CD4-positive, alpha-beta T cell treated with Interleukin-6 at 100 ng/mL for 8 hours (primary cell): ENCODE measurements at places on chromosomes 7 and 10.

DNA sequence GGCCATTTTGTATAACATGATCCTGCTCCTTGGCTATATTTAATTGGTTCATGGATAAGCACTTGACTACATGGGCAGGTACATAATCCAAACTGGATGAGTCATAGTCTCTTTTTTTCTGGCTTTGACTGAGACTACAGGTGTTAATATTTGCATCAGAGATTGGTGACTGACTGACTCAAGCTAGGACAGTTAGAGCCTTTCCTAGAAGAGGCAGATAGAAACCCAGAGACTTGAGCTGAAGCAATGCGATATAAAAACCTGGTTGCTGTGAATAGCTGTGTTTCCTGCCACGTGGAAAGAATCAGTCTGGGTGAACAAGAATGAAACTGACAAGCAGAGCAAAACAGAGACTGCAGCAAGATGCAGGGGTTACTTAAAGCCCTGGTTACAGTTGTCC, 81.0 kb downstream of the SAMD9 start:
- no peak for DNase-seq

DNA sequence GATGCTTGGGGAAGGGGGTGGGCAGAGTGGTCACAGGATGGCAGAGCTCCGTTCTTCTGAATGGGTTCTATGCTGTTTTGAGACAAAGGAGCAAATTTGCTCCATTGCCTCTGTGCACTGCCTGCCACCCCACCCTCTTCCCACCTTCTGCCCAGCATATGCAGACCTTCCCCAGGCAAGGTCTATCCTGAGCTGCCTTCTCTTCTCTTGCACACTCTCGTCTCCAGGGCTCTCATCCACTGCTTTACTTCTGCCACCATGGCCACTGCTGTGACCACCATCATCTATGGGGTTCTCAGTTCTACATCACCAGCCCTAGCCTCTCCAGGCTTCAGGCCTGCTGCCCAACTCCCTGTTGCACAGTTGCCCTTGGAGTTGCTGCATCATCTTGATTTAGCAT, 230.4 kb downstream of the TMEM178B start:
- DNase-seq, result no peak

DNA sequence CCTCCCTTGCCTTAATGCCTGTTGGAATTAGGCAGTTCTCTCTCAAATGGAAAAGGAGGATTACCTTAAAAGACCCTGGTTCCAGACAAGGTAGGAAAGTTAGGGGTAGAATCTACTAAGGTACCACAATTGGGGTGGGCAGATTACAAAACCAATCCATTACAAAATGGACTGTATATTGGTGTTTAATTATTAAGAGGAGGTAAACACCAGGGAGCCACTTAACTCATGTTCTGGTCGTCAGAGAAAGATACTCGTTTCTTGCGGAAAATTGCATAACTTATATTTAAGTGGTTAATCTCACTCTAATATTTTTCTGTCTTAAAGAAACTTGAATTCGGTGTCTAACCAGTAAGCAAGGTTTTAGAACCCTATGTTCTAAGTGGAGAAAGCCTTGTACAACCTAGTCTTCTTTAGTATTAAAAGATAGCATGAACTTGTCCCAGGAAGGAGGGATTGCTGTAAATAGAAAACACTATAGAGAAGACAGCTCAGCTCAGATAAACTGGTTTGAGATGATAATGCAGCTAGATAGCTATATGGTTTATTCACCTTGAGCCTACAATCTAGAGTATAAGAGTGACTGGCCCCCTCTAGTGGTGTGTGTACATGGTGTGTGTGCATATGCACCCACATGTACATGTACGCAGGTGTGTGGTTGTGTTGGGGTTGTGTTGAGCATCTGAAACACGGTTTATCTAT, 58.0 kb upstream of the STRIP2 start:
- peak; percentile 45 for DNase-seq

DNA sequence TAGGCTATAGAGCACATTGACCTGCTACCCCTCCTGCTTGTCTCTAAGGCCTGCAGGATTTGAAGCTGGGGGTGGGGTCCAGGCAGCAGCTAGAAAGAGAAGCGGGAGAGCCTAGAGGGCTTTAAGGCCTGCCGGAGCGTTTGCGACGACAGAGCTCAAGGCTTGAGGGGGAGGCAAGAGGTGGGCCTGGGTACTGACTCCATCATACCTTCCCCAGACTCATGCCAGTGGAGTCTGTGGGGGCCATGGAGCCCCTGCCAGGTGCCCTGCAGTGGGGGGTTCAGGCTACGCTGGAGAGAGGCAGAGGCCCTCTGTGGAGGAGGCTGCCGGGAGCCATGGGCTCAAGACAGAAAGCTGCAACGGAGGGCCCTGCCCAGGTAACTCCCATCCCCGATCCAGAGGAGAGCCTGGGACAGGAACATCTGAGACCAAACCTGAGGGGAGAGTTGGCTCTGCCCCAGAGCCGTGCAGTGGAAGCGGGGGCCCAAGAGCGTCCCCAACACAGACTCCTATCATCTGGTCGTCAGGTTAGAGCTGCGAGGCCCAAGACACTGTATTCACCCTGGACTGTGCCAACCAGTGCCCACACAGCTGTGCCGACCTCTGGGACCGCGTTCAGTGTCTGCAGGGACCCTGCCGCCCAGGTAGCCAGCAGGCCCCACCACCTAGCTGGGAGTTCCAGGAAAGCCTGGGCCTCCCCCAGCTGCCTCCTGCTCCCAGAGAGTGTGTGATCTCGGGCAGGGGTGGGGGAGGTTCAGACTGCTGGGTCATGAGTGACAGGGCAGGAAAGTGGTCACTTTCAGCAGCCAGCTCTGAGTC, 13.2 kb upstream of the ZNF862 start:
- no peak for DNase-seq

GRCh38 chr7:105691680-105692564, 110.6 kb upstream of the EFCAB10 start:
- peak; percentile 83 for DNase-seq

GRCh38 chr7:34062826-34063225, 157.5 kb downstream of the BMPER start:
- no peak for DNase-seq

DNA sequence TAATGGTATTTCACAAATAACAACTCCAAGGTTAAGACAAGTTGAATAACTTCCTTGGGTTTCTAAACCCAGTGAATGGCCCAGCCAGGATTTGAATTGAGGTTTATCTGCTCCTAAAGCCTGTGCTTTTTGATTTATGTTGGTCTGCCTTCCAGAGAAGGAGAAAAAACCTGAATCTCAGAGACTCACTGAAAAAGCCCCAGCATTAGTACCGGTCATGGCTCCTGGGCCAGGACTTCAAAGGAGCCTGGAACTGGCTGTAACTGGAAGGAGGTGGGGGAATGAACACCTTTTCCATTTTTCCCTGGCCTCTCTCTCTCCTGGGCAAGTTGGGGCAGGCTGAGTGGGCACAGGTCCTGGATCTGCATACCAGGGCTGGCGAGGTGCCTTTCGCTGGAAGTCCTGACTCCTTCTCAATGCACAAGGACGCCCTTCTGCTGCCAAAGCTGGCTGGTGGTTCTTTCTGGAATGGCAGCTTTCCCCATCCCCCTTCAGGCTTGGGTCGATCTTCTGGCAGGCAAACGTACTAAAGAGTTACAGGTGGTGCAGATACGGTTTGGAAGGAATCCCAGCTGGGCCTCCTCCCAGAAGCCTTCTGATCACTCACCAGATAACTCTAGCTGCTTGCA, 268.2 kb downstream of the PTEN start:
- no peak for DNase-seq

DNA sequence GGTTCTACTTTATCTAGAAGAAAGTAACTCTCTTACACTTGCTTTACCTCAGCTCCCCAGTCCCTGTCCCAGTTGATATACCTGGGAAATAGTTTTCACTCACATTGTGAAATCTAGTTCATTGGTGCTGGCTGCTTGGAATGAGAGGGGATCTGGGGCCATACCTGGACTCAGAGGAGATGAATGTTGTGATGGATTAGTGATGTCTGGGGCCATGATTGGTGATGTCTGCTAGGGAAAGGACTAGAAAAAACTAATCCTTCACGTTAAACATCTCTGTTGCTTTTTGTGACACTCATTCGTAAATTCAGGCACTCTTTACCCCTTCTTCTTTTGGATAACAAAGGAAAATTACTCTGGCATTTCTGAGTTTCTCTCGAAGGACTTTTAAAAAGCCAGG, 152.4 kb downstream of the RAB11FIP2 start:
- no peak for DNase-seq

GRCh38 chr7:128833148-128833945, 3.1 kb downstream of the FLNC start:
- no peak for DNase-seq

GRCh38 chr10:43573250-43574000, 991 bp downstream of the ZNF239 start:
- DNase-seq, result no peak

DNA sequence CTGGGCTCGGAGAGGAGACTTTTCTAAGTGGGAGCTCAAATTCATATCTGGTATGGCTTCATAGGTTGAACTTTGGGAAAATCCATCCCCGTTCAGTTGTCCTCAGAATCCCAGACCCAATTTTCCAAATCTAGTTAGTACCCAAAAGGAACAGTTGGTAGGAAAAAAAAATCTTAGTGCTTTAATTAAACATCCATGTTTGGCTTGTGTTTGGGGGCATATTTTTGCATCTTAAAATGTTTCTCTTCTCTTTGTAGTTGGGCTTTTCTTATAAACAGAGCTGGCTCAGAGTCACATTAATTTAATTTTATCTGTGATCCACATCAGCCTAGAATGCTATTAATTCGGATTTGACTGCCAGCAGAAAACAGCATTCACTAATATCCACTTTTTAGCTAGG, 165.9 kb downstream of the BUB3 start:
- no peak for DNase-seq

DNA sequence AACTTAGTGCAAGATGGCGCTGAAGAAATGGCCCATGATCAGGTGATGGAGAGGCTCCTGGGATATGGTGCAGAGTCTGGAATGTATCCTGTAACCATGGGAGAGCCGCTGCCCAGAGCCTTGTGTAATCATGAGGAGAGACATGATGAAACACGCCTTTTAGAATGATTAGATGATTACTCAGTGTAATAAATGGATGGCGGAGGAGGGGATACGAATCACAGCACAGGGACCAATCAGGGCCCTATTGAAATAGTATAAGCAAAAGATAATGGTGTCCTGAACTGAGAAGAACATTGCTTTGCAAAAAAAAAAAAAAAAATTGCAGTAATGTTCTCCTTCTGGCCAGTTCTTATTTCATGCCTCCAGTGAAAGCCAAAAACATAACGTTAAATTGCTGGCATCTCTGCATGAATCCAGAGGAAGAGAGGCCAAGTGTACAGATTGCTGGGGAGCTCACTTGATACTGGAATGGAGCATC, 668.5 kb upstream of the AUTS2 start:
- no peak for DNase-seq

GRCh38 chr10:124315591-124316270, 103.0 kb downstream of the OAT start:
- DNase-seq, result no peak

DNA sequence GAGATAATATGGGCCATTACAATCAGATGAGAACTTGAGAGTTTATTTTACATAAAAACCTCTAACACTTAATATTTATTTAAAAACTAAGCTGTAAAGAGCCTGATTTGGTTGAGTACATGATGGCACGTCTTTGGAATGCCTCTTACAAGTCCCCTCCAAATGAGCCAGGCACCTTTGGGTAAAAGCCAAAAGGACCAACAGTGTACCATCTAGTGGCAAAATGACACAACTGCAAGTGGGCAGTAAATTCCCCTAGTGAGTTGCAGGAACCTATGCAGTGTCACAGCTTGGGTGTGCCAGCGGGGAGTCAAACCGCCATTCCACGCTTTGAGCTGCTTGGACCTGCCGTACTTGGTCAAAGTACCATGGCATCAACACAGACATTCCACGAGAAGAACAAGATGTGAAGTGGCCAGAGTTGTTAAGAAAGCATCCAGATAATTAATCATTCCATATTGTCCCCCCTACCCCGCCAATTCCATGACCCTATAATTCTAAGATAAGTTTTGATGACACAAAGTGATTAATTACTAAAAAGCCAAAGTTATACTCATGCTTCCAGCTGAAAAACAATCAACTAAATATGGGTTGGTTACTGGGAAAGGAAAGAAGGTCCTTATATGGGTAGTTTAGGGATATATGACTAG, 115.2 kb downstream of the SORBS1 start:
- DNase-seq, result peak; percentile 20

GRCh38 chr7:1864161-1864940, 194.3 kb downstream of the ELFN1 start:
- no peak for DNase-seq

DNA sequence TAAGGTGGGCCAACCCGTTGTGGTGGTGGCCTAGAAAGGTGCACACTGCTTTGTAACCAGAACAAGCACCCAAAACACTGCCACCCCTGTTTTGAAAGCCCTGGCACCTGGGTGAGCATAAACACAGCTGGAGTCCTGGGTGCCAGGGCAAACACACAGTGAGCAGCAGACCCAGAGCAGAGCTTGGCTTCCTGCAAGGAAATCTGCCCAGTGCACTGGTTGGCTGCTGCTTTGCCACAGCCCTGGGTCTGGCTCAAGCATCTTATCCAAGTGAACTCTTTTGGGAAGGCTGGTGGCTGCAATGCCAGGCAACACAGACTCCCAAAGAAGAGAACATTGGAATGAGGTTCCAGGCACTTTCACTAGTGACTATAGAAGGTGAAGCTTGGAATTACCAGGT, 145.5 kb upstream of the PDE1C start:
- no peak for DNase-seq

- peak; percentile 44 for DNase-seq
Observed at GRCh38 chr10:6416892-6417512, 163.1 kb downstream of the PRKCQ start.

- DNase-seq, result peak; percentile 21
Observed at GRCh38 chr10:80168679-80169380, 36.3 kb downstream of the PLAC9 start.

DNA sequence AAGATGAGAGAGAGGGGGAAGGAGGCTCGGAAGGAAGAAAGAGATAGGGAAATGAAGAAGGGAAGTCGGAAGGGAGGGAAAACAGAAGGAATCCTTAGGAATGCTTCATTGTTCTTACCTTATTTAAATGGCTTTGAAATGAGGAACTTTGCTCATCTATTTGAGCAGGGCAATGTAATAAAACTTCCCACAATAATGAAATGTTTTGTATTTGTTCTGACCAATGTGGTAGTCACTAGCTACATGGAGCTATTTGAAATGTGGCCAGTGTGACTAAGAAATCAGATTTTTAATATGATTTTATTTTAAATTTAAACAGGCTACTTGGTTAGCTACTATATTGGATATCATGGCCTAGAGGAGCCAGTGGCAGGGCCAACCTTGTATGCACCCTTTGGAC, 510.6 kb downstream of the HTR7 start:
- no peak for DNase-seq

DNA sequence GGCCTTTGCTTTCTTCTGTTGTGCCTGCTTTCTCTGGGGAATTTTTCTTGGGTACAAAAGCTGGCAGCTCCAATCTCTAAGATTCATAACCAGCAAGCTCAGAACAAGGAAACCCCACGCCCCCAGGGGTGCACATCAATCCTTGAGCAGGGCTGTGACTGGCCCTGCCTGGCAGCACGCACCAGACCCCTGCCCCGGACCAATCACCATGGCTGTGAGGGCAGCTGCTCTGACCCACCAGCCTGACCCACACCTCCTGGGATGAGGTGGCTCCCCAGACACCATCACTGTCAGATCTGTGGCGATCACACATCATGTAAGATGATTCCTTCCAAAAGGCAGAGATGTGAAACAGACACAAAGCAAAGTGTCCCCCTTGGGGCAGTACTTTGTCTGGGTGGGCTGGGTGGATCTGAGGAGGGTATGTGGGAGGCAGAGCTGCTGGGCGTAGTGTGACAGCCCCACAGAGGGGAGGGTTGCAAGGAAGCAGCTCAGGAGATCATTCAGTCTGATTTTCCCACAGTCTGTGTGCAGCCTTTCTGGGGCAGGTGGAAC, 175.5 kb upstream of the SHH start:
- DNase-seq, result no peak
